ENCODE measurements at places on chromosomes 1 and 21.

GRCh38 chr1:44236490-44237272, 23.4 kb downstream of the DMAP1 start:
- DNase-seq = no peak

DNA sequence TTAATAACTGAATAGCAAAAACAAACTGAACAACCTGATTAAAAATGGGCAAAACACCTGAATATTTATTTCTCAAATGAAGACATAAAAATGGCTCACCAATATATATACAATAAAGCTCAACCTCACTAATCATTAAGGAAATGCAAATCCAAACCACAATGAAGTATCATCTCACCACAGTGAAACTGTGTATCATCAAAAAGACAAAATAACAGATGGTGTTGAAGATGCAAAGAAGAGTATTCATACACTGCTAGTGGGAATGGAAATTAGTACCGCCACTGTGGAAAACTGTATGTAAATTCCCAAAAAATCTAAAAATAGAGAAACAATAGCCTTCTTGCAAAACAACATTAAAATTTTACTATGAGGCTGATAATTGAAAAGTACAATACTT, 1660.1 kb upstream of the B3GALT2 start:
- no peak for DNase-seq

DNA sequence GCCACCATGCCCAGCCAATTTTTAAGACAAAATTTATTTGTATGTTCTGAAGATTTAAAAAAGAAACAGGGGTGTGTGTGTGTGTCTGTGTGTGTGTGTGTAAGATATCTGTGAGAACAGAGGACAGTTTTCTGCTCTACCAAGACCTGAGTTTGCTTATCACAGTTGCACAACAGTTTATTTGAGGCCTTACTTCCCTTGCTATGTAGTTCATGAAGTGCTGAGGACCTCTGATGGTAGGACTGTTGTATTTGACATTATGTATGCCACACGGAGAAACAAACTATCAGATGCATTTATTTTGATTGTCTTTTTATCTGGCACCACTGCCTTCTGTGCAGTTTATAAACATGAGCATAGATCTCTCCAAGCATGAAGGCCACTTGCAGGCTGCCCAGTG, 355.2 kb downstream of the PBX1 start:
- no peak for DNase-seq

DNA sequence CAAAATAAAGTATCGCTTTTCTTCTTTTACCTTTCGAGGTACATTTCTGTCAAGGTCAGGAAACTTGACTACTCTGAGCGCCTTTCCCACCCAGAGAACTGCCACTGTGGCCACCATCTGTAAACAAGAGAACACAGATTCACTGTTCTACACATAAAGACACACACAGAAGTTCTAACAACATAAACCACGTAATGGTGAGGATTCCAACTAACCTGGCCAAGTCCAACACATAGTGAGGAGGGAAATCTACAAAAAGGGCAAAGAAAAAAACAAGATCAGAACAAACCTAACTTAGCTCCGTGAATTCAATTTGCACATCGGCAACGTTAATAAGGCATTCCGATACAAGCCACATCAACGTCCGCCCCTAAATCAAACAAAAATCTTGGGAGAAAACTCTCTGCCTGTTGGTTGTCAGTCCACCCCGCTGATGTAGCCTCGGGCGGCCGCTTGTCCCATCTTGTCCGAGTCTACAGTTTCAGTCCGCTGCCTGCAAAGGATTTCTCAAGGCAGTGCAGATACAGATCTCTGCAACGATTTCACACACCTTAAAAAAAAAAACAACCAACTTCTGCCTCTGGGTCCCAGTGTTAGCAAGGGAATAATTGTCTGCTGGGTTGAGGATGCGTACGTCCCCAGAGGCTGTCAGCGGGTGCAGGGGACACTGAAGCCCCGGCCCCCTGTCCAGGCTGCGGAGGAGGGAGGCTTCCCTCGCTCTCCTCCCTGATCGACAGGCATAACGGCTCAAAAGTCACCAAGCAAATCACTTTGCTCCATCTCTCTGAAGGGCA, 1.0 kb downstream of the SLC35D1 start:
- peak; percentile 20 for DNase-seq

GRCh38 chr1:20507564-20508410, at the start of gene MUL1:
TSS of gene MUL1 (minus strand) at chr1:20508151. CDS start at chr1:20508024, 127 bp downstream.
- peak; percentile 90 for DNase-seq

GRCh38 chr21:25862596-25862995, 127.8 kb downstream of the GABPA start:
- no peak for DNase-seq

GRCh38 chr1:183318433-183318832, 99.7 kb downstream of the NMNAT2 start:
- peak; percentile 10 for DNase-seq

- no peak for DNase-seq
These were observed at the start of gene SKI for GRCh38 chr1:2228157-2228594. TSS of gene SKI (plus strand) at chr1:2228319. CDS start at chr1:2228767, 448 bp downstream.

GRCh38 chr1:235888119-235888643, 21.5 kb upstream of the LYST start:
- DNase-seq = no peak

- DNase-seq = no peak
These were observed 3.9 kb downstream of the JAK1 start for GRCh38 chr1:64962441-64962840.

GRCh38 chr1:21314743-21315396, 24.6 kb upstream of the ECE1 start:
- DNase-seq = no peak

DNA sequence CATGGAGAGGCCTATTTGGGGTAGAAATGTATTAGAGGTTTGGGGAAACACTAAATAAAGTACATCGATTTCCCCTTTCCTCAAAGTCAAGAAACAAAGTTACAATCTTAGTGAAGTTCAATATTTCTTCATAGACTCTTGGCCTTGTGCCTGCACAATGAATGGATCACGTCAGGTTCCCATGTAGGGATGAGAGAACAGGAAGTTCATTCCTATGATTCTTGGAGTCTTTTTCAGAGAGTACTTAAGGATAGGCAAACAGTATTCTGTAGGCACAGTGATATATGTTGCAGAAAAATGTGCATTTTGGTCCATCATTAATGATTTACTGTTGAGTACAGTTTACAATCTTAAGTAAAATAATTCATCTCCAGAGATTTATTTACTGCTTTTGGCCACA, 275.5 kb downstream of the RGS7 start:
- no peak for DNase-seq

DNA sequence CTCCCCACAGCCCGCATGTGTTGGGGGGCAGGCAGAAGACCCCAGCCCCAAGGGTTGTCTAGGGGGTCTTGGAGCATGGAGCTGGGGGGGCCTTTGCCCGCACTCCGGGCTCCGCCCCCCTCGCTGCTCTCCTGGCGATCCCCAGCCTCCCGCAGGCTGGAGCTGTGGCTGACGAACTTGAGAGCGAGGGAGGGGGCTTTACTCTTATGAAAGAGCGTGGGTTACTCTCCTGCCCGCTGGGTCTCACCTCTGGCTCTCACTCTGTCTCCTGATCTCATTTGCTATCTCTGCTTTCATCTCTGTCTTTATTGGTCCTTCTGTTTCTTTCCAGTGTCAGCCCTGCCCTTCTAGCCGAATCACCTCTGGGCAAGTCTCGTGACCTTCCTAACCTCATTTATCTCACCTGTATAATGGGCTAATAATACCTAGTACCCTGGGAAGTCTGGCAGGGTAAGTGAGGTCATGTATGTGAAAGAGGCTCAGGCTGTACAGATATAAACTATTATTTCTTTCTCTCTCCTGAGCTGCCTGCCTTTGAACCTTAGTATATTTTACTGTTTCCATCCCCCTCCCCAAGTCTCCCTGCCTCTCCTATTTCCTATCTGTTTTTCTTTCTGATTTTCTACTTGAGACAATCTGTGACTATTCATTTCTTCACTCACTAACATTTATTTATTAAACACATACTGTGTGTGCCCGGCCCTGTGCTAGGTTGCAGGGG, 731 bp downstream of the EFNA4 start:
- no peak for DNase-seq

DNA sequence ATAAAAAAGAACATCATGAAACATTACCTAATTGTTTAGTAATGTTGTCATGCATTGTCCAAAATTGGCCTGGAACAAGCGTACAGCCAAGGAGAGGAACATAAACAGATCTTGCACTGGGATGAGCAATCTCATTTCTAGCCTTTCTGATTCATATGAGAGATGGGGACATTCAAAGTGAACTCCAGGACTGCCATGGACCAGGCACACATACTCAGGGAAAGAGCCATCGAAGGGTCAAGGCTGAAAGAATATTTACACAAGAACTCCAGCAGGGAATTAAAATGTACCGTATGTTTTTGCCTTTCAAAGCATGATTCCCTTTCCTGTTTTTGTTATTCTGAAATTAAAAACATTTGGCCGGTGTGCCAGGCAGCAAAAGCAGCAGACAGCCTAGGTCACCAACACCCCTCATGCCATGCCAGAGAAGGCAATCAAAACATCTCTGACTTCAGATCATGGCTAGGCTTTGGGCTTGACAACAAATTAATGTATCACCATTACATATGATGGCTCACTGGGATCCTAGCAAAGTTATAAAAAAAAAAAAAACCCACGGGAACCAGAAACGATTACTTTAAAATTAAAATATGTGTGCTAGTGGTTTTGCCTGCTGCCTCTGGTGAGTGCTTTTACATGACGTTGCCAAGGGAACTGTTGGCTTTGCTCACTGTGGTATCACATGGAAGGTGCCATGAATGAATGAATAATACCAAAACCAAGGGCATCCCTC, 159.8 kb downstream of the TGFBR3 start:
- no peak for DNase-seq

DNA sequence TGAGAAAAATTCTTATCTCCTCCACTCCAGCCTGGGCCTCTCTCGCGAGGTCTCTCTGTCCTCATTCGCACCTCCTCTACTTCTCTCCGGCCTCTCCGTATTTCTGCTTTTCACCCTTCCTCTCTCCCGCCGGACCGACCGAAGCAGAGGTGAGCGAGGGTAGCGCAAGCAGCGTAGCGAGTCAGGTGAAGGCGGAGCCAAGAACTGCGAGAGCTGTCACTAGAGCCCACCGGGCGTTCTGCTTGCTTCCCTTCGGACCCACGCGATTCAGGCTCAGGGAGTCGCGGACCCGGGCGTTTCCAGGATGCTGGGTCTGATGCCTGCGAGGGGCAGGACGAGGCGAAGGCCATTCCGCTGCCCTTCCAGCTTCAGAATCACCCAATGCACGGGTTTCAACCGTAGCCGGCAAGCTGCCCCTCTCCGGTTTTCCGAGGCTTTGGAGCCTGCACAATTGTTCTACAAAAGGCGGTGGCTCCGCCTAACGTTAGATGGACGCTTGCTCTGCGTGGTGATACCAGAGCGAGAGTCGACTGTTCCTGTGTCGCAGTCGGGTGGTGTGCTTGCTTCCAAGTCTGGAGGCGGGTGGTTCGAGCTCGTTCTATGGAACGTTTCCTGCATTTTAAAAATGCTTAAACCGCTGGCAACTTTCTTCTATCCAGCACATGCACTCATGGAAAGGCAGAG, 310.2 kb downstream of the FAM72C start:
- no peak for DNase-seq

DNA sequence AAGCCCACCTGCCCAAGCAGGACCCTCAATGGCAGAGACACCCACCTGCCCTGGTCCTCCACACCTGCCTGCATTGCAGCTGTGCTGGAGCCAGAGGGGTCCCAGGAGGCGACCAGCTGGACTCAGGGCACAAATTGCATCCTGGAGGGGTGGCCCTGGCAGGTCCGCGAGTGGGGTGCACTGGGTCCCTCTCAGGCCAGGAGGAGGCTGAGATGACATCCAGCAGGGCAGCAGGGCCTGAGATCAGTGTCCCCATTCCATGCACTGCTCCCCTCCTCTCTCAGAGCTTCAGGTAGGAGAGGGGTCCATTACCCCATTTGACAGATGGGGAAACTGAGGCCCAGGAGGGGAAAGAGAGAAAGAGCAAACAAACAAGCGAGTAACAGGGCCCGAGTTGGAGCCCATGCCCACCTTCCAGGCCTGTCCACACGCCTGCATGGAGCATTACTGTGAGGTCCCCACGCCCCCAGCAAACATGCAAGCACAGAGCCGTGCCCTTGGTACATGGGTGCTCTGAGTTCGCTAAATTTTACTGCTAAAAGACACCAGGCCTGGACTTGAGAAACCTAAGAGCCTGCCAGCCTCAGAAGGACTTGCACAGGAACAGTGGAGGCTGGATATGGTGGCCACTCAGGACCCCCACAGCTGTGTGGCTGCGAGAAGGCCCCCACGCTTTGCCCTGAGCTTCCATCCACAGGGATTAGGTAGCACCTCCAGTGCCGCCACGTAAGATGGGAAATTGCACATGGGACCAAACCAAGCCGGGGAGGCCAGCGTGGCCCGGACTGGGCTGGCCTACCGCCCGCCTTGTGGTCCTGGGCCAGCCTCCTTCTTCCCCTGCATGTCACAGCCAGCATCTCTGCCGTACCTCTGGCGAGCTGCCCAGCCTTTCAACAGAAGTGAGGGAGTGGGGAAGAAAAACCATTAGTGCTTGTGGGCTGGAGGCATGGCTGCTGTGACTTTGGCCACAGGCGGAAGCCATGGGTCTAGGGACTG, 7.4 kb downstream of the WNT3A start:
- no peak for DNase-seq

DNA sequence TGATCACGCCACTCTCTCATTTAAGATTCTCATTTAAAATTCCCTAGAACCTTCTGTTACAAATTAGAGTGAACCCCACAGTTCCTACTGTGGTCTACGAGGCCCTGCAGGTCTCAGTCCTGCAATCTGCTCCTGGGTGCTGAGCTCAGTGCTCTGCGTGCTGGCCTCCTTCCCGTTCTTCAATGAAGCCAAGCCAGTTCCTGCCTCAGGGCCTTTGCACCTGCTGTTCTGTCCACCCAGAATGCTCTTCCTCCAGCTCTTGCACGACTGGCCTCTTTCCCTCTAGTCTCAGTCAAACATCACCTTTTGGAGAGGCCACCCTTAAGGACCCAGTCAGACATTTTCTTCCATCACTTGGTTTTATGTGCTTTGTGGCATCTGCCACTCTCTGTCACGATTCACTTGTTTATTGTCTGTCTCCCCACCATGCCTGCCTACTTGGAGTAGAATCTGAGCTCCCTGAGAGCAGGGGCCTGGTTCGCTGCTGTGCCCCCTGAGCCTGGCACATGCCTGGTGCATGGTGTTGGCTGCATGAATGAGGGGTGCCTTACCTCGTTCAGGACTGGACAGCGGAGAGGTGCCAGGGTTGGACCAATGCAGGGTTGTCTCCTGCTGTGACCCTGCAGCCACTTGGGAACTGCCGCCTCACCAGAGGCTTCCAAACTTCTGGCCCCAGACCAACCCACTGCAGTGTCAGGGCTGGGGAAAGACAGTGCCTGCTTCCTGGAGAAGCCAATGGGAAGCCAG, 9.7 kb upstream of the H6PD start:
- DNase-seq = no peak
